Hindlimb muscle (tissue), 1 donor: ENCODE measurements at places on chromosomes 11 and 22.

GRCh38 chr22:17597217-17597616, 31.3 kb downstream of the ATP6V1E1 start:
- no peak for DNase-seq

GRCh38 chr11:76589964-76590950, 80.3 kb downstream of the LRRC32 start:
- DNase-seq = no peak

DNA sequence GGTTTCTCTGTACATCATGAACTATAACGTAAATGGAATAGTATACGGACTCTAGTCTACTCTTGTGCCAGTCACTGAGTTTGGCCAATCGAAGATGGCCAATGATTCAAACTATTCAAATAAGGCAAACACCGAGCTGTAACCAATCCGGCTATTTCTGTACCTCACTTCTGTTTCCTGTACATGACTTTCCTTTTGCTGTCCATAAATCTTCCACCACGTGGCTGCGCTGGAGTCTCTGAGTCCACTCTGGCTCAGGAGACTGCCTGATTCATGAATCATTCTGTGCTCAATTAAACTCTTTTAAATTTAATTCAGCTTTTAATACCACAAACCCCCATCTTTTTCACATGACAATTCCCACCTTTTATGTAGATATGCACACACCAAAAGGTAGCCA, 1.5 kb upstream of the JAML start:
- no peak for DNase-seq

GRCh38 chr11:85912414-85912813, 57.2 kb downstream of the CCDC83 start:
- DNase-seq = no peak

- peak; percentile 30 for DNase-seq
Observed at GRCh38 chr22:45009606-45010531, at the start of gene PHF21B. TSS of gene PHF21B (minus strand) at chr22:45010005. CDS start at chr22:45009549, 456 bp downstream.

GRCh38 chr11:33064033-33064825, 24.9 kb downstream of the TCP11L1 start:
- DNase-seq = no peak

GRCh38 chr22:37218399-37218770, 6.1 kb upstream of the SSTR3 start:
- no peak for DNase-seq

GRCh38 chr11:69055212-69055586, 6.5 kb downstream of the TPCN2 start:
- no peak for DNase-seq

- no peak for DNase-seq
Observed at GRCh38 chr11:32529994-32530588, 53.5 kb upstream of the EIF3M start.

DNA sequence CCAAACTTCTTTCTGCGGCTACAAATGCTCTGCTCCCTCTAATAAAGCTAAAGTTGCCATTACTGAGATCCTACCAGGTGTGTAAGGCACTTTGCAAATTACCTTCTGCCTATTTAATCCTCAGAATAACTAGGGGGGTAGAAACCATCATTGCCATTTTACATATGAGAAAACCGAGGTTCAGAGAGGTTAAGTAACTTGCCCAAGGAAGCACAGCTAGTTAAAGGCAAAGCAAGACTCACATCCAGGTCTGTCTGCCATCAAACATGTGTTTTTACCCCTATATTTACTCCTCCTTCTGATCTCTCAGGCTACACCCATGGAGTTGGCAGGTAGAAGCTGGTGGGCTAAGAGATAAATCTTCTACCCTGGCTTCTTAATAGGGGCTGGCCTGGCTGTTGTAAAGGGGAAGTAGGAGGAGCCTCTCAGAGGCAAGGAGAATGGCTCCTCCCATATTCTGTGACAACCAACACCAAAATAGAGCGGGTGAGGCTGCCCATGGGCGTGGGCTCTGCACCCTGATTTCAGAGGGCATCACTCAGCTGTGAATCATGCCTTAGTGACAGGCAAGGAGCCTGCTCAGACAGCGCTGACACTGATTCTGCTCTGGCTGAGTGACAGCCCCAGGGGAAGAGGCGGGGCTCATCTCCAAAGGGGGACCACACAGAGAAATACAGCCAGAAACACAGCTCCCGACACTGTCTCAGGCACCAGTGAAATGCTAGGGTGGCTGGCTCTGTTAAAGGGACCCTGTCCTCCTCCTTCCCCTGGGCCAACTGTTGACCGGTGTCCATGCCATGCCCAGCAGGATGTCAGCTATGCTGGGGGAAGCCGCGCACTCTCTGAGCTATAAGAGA, 106.8 kb downstream of the ABTB2 start:
- no peak for DNase-seq

DNA sequence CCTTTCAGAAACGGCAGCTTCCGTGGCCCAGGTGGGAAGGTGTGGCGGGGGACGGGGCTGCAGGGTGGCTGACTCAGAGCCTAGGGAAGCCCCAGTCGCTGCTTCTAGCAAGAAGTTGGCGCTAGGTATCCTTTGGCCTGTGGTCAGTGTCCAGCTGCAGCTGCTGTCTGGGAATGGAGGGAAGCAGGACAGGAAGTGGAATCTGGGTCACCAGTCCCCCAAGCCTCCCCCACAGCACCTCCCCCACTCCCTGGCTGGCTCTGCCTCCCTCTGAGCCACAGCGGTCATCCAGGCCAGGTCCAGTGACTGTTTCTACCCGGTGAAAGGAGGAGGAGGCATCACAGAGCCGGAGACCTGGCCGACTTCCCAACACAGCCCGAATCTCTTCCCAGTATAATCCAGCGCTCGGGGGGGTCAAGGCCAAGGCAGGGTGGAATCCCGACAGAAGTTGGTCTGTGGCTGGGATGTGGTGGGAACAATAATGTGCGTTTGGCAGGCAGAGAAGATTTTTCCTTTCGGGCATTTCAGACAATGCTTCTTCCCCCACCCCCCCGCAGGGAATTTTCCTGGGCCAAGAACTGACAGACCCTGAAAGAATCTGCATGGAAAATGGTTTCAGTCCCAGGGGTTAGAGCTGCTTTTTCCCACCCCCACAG, 45.1 kb downstream of the C11orf96 start:
- peak; percentile 88 for DNase-seq

DNA sequence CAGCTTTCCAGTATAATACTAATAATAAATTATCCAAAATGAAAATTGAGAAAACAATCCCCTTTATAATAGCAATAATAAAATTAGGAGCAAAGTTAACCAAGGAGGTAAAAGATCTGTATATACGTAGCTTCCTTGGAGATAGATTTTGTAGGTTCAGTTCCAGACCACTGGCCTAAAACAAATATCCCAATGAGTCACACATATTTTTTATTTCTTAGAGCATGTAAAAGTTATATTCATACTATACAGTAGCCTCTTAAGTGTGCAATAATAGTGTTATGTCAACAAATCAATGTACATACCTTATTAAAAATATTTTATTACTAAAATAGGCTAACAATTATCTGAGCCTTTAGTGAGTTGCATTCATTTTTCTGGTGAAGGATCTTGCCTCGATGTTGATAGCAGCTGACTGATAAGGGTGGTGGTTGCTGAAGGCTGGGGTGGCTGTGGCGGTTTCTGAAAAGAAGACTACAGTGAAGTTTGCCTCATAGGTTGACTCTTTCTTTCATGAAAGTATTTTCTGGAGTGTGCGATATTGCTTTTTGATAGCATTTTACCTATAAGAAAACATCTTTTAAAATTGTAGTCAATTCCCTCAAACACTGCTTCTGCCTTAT, 178.5 kb downstream of the ARHGAP42 start:
- no peak for DNase-seq

GRCh38 chr11:127224276-127224675, 223.7 kb upstream of the KIRREL3 start:
- peak; percentile 15 for DNase-seq

DNA sequence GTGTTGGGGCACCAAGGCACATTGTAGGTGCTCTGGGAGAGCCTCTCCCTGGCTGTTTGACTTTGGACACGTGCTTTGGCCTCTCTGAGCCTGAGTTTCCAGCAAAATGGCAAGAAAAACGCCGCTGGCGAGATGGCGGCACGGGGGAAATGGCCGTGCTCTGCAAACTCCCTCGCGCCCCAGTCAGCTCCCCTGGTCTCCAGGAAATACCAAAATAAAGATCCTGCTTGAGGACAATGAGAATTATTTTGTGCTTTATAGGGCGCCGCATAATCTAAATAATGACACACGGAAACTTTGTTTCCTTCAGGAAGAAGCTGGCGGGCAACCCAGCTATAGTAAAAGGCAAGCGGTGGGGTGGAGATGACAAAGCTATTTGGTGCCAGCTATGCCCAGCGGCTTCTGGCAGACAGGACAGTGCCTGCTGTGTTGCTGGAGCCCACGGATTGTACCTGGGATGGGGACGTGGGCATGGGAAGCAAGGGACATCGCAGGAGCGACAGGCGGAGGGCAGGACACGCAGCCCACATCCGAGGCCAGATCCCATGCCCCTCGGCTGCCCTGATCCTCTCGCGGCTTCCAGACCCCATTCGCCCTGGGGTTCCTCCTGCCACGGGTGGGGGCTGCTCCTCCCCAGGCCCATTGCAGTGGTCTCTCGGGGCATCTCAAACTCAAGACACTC, 26.3 kb upstream of the RFPL3 start:
- DNase-seq = no peak

GRCh38 chr22:24554313-24555164, at the start of gene GUCD1:
TSS of gene GUCD1 (minus strand) at chr22:24555138. CDS start at chr22:24554991, 147 bp downstream.
- DNase-seq = peak; percentile 47

- no peak for DNase-seq
Observed at GRCh38 chr11:68202165-68202564, 10.9 kb downstream of the KMT5B start.

- DNase-seq = no peak
Observed at GRCh38 chr11:90818196-90818745, 595.4 kb upstream of the CHORDC1 start.

DNA sequence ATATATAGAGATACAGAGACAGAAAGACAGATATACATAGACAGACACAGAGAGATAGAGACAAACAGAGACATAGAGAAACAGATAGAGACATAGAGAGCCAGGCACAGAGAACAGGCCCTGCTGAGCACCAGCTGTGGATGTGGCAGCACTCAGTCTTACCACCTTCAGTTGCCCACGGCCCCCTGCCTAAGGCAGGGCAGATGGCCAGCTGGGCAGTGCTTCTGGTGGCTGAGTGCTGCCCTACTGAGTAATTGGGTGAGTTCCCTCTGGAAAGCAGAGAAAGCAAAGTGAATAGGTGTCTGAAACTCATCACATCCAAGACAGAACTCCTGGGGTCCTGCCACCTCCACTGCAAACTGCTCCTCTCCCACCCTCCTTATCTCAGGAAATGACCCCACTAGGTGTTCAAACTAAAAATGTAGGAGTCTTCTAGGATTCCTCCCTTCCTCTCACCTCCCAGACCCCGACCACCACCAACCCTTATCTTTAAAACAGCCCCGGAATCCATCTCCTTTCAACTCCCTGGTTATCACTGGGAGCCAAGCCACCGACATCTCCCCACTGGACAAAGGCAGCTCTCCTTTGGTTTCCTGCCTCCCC, 27.2 kb downstream of the SYN3 start:
- DNase-seq = no peak

DNA sequence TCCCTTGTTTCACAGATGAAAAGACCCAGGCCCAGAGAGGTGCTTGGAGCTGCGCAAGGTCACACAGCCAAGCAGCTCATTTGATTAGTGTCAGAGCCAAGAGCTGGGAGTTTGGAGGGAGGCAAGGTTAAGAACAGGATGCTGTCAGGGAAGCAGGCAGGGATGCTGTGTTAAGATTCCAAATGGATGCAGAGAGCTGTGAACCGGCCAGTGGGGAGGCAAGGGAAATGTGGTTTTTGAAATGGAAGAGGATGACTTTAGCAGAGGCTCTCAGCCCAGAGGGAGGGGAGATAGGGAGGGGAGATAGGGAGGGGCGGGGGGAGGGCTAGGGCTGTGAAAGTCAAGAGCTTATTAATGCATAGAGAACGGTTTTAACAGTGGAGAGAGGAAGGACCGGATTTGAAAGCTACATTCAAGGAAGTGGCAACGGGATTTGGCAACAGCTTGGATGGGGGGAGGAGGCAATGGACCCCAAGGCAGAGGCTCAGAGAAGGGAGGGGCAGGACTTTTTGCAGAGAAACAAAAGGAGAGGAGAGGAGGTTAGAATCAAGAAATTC, 13.0 kb downstream of the RTN4RL2 start:
- DNase-seq = no peak

DNA sequence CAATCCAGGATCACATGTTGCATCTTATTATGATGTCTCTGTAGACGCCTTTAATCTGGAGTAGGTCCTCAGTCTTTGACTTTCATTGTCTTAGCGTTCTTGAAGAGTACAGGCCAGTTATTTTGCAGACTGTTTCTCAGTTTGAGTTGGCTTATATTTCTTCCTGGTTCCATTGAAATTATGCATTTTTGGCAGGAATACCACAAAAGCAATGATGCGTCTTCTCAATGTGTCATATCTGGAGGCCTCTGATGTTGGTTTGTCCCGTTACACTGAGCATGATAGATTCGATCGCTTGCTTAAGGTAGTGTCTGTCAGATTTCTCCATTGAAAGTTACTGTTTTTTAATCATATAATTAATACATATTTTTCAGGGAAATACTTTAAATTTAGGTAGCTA, 30.6 kb downstream of the TECTA start:
- DNase-seq = no peak

DNA sequence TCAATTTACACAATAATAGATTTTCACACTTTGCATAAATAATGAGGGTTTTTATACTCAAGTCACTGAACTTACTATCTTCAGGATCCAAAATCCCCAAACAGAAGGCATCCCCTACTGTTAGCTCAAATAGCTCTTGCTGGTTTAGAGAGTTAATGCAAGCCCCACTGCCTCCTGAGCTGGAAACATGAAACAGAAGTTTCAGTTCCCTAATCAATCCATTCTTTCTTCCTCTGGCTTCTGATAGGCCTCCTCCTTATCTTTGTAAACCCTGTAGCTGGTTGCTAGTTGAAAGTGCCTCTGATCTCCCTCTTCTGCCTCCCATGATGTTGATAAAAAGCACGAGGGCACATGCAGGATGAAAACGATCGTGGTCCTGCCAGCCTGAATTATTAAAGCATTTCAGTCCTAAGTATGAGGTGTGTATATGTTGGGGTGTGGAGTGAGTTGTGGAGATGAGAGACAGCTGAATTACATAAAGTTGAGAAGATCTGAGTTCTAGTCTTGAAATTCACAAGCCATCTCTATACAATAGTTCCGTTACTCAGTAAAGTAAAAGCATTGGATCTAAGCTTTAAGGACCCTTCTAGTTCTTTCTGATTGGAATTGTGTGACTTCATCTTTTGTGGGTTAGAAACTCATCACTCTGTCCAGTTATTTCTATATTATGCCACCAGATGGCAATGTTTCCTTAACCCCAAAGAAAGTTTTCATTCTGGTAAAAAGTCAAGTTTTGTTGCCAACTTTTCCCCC, 35.0 kb upstream of the EHF start:
- DNase-seq = peak; percentile 62

GRCh38 chr22:46077669-46078099, 72.6 kb upstream of the PPARA start:
- no peak for DNase-seq
